Naive thymus-derived CD8-positive, alpha-beta T cell (primary cell): ENCODE measurements at places on chromosomes 6 and 20.
A peak's percentile ranks its signal among the peaks of the same experiment; 100 is the strongest.

DNA sequence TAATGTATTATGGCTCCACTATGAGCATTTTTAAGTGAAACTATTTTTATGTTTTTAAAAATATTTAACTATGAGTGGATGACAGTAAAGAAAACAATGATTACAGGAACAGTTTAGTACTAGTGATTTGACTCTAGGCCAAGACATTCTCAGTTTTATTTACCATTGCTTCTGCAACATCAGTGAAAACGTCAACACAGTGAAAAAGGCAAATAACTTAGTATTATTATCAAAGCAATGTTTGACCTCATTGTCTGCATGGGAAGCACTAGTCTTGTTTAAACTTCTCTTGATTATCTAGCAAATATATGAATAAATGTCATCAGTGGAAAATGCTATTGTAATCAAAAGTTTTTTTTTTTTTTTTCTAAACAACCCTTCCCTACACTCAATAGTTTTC lies 165.0 kb downstream of the HTR1B start:
- no peak for DNase-seq

GRCh38 chr6:73180076-73180738 lies 45.1 kb downstream of the KHDC1L start:
- DNase-seq: no peak

DNA sequence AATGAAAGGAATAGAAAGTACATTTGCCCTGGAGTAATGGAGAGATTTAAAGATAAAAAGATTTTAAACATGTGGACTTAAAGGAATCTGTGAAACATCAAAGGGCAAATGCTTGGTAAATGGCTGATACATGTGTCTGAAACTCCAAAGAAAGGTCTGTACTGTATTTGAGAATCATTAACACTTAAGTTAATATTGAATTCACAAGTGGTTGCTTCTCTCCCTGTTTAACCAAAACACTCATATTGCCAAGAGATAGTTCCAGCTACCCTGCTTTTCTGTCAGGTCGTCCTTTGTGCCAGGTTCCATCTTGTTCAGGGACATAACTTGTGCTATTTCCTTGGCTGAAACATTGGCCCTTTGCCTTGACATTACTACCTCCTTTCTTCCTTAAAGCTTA lies 171.3 kb upstream of the HS3ST5 start:
- DNase-seq: no peak

DNA sequence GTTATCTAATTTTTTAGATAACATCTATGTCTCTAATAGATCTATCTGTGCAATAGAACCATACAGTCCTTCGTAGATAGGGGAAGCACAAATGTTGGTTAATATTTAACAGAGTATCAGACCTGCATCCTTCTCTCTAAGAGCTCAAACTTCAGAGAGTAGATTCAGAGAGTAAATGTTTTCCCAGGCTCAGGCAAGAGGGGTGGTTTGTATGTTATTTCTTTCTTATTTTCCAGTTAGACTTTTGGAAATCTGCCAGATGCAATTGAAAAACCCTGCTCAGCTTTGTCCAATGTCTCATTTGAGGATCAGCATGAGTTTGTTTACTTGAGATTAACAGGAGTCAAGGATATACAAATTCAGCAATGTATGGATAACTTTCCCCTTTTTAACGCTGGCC lies 361.9 kb downstream of the BCKDHB start:
- DNase-seq: no peak

DNA sequence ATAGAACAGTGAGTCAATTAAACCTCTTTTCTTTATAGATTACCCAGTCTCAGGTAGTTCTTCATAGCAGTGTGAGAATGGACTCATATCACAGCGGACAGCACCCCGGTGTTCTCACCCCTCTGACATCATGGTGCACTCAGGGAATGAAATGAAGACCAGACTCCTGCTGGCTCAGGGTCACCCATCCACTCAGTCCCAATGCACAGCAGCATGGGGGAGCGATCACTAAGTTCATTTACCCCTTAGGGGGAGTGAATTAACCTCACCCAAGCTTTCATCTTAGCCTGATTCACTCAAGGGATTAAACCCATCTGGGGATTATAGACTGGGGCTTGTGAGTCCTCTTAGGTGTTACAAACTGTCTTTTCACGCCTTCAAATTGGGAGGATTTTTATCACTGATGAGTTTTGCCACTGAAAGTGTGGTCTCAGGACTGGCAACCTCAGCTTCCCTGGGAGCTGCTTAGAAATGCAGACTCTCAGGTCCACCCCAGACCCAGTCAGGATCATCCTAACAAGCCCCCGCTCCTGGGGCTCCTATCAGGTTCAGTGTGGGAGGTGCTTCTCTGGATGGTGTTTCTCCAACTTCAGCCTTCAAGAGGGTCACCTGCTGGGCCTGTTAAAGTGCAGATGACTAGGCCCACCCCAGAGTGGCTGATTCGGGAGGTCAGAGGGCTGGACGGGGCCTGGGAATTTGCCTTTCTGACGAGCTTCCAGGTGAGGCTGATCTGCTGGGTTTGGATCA lies 44.3 kb upstream of the FRMD1 start:
- no peak for DNase-seq

DNA sequence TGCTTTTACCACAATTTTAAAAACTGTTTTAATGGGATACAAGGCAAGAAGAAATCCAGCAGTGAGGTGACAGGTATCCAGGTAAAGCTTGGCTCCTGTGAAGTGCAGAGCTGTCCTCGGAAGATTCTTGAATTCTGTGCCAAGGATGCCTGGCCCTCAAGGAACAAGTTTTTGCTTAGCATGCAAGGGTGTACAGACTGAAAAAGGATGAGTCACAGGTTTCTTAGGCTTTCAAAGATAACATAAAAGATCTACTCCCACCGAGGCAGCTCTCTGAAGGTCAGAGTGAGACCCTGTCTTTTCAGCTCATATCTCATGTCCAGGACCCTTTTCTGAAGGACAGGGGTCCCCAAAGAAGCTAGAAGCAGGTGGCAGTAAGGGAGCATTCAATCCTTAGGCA lies 83.3 kb downstream of the CHD6 start:
- DNase-seq: no peak

DNA sequence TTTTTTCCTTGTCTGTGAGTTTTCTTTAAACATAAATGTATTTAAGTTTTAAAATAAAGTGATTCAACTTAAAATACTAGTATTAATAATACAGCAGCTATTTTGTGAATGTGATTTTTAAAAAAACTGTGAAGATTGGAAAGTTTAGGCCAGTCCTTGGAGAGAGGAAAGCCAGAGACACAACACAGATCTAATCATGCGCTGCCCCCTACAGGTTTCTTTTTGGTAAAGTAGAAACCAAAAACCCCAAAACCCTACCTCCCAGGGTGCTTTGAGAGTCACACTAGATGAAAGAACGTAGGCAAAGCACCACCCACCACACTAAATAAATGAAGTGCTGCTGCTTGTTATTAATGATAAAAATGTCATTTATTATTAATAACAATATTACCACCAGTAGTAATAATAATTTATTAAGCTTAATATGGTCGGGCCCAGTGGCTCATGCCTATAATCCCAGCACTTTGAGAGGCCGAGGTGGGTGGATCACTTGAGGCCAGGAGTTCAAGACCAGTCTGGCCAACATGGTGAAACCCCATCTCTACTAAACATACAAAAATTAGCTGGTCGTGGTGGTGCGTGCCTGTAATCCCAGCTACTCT lies 33.7 kb downstream of the SLC9A8 start:
- no peak for DNase-seq

- no peak for DNase-seq
These were observed 63.6 kb upstream of the ZNF217 start for GRCh38 chr20:53657279-53657678.

GRCh38 chr6:71139249-71139648 lies 149.4 kb upstream of the OGFRL1 start:
- no peak for DNase-seq

DNA sequence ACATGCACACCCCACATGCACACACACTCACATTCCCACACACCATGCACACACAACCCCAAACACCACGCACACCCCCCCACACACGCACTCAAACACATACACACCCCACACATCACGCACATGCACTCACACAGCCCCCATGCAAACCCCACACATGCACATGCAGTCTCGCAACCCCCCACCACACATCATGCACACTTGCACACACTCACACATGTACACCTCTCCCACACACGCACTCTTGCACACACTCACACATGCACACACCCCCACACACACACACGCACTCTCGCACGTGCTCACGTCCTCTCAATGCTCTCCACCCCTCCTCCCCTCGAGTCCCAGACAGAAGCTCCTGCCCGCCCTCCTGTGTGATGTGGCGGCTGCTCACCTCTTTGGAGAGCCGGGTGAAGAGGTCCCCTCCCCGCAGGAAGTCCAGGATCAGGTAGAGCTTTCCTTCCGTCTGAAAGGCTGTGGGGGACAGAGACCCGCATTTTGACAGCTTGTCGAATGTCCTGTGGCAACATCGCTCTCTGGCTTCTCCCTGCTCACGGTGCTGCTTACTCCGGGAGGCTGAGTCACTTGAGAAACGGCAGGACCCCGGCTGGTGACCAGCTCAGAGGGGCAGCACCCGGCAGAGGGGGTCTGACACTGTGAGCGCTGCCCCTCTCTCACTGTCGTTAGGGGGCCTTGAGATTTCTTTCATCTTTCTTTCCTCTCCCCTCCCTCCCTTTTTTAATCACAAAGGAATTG lies 78.5 kb downstream of the RAMACL start:
- DNase-seq: no peak

- no peak for DNase-seq
These were observed 7.8 kb downstream of the NAA20 start for GRCh38 chr20:20024942-20025341.

- DNase-seq: no peak
These were observed 314.5 kb downstream of the EYA4 start for GRCh38 chr6:133555685-133556084.

GRCh38 chr6:132513831-132514545 lies 1.1 kb upstream of the STX7 start:
- no peak for DNase-seq

- peak; percentile 51 for DNase-seq
These were observed 514 bp downstream of the TCFL5 start for GRCh38 chr20:62860924-62861691.

- DNase-seq: no peak
These were observed 48.1 kb upstream of the SMLR1 start for GRCh38 chr6:130778946-130779657.

DNA sequence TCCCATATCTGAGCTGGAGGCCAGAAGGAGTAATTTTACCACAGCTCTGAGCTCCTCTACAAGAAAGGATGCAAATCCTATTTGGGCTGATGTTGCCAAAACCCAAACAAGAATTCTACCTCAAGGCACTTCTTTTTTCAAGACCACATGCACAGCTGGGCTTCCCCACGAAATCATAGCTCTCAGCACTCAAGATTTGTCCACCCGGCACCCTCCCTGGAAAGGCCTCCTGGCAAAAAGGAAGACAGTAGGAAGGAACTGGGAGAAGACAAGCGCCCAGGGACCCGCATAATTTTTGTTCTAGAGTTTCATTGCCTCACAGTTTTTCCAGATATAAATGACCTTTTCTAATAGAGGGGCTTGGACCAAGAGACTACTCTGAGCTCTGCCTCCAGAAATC lies 90.5 kb downstream of the BANF2 start:
- DNase-seq: no peak

DNA sequence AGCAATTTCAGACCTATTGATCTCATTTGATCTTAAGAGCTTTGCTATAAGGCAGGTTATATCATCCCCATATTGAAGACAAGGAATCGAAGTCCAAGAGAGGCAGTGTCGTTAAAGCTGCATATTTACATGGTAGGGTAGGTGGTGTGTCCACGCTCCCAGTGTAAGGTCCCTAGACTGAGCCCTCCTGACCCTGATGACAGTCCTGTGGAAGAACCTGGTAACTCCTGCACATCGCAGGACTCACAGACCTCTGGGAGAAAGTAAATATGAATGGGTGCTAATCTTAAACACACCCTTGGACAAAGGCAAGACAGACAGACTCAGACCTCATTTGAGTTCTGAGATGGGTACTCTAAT lies 602 bp upstream of the HLA-DPB1 start:
- DNase-seq: no peak

- DNase-seq: no peak
These were observed 23.6 kb downstream of the FOXQ1 start for GRCh38 chr6:1335367-1336037.

DNA sequence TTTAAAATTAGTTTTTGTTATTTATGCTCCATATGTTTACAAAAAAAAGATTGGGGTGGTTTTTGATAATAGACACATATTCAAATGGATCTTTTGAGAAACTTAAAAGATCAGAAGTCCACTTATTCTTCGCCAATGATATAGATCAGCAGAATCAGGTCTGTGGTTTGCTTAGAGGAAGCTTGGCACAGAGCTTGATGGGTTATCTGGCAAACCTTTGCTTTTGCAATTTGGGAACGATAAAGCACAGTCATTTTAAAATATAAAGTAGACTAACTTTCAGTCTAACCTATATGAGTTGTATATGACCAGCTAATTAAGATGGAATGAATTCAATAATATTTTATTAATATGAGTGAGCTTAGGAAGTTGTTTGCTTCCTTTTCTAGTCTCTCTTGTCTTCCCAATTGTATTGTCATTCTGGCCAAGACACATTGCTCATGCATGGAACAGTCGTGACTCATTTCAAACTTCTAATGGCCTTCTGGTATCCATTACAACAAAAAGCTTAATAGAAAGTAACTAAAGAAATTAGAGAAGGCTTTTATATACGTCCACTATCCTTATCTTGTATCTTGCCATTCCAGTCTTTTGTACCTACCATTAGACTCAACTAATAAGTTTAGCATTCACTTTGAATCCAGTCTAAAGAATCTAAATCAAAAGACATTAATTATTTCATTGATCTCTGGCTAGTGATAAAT lies 118.7 kb downstream of the TBX18 start:
- DNase-seq: no peak

- no peak for DNase-seq
These were observed 602.0 kb upstream of the CDH4 start for GRCh38 chr20:60650087-60650486.

DNA sequence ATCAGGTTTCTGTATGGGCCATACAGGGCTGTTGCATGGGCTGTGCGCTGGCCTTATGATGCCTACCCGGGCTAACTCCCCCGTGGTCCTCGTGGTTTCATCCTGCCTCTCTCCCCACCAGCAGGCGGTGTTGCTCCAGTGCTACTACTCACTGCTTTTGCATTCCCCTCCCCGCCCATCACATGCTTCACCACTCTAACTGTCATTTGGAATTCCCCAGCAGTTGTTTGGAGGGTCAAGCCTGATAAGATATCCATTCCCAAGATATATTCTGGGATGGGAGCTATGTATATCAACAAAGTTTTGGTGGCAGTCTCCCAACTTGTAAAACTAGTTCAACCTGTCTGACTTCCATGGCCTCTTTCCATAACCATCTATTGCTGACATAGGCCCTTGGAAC lies 233.2 kb upstream of the SOX4 start:
- no peak for DNase-seq

GRCh38 chr6:125659887-125660286 lies 89.5 kb upstream of the HEY2 start:
- DNase-seq: no peak
